GM13977 (cell line): ENCODE measurements at places on chromosomes 12 and 14.

- DNase-seq, result peak; percentile 80
These were observed 285.8 kb downstream of the ADGRD1 start for GRCh38 chr12:131239384-131240094.

DNA sequence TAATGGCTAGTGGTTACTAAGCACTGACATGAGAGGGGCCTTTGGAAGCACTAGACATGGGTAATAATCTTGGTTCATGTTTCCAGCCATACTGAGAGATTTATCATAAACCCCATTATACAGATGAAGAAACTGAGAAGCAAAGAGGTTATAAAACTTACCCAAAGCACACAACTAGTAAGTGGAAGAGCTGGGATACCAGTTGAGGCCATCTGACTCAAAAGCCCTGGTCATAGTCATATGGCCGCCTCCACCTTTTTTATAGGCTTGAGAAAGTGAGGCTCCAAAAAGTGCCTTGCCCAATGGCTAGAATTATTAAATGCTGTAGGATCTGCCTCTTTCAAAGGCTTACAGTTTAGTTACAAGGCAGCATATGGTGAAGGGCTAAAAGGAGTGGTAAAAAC is 944 bp downstream of the TXNRD1 start:
- DNase-seq, result no peak

GRCh38 chr14:92460916-92461579 is 52.5 kb upstream of the RIN3 start:
- DNase-seq, result no peak

DNA sequence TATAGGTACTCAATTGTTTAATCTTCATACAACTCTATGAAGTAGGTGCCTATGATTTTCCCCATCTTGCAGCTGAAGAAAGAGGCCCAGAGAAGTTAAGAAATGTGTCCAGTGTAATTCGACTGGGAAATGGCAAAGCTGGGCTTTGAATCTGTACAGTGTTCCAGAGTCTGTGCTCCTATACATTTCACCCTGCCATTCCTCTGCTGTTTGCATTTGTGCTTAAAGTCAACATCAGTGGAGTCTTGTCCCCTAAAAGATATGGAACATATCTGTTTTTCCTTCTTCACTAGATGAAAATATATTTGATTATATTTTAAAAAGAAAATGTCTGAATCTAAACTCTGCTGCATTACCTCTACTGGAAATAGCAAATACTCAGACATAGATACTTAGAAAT is 88.6 kb downstream of the SEC23A start:
- no peak for DNase-seq

- no peak for DNase-seq
These were observed 31.9 kb downstream of the NT5DC3 start for GRCh38 chr12:103809154-103809553.

DNA sequence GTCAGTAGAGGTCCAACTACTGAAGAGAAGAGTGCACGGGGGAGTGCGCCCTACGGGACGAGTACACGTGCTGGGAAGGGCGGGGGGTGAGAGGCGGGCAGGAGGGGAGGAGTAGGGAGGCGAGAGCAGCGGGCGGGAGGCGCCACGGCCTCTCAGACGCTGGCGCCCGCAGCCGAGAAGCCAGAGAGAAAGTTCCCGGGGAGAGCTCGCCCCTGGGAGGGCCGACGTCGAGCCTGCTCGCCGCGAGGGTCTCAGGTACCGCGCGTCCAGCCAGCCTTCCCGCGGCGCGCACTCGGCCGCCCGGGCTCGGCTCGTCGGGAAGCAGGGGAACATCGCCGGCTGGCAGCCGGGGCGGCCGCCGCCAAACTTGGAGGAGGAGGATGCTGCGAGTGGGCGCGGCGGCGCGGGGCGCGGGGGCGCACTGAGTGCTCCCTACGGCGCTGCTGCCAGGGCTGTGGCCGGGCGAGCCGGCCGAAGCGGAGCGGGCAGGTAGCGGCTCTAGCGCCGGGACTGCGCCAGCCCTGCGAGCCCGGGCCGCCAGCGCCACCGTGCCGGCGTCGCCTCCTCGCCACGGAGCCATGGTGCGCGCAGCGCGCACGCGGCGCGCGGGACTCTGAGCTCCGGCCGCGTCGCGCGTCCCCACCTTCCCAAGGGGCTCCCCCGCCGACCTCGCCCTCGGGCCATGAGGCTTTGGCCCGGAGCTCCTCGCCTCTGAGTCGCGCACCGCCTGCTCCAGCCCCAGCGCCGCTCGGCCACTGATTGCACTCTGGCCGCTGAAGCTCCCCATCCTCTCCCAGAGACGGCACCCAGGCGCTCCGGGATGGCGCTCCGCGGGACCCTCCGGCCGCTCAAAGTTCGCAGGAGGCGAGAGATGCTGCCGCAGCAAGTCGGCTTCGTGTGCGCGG is at the start of gene SLC24A4:
Gene SLC24A4 (plus strand): TSS at position 155 of the 905 bp plus-strand sequence. CDS start 666 bp downstream, at position 821.
- DNase-seq, result peak; percentile 72

DNA sequence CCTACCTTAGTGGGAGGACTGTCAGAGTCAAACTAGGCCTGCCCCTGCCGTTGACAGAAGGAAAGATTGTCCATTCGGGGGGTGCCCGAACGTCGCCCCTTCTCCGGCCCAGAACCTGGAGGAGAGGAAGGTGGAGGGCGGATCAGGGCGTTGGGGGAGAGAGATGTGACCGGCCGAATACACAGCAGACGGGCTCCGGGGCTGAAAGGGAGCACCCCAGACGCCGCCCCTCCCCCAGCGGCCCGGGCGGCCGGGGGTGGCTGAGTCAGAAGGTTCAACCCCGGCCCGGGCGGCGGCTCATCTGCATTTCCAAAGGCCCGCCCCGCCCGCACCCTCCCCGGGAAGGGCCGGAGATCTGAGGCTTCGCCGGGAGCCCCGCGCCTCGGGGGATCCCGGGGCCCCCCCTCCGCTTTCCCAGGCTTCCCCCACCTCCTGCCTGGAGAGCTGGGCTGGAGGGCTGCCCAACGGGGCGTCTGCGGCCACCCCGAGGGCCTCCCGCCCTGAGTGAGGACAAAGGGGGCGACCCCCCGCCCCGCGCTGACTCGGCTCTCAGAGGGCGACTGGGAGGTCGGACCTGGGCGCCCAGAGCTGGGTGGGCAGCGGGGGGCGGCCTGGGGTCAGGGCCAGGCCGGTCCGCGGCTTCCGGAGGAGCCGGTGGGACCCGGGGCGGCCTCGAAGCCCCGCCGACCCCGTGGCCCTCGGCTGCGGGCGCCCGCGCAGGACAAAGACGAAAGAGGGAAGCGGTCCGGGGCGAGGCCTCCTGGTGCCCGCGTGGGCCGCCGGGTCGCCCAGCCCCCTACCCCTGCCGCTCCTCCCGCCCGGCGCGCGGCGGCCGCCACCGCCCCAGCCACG is 3.7 kb upstream of the SETD1B start:
- DNase-seq, result peak; percentile 91

DNA sequence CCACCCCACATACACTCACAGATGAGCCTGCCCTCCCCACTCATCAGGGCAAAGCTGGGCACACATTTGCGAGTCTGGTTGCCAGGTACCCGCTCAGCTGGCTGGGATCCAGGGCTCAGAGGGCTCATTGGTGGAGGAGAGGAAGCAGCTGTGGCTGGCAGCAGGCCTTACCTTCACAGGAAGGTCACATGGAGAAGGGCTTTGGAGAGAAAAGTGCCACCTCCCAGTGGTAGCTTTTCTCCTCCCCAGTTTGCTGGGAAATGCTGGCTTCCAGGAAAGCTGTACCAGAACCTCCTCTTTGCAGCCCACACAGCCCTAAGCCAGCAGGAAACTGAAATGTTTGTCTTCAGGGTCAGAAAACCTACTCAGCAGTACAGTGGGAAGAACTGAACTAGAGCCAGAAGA is 55.6 kb downstream of the LGMN start:
- DNase-seq, result no peak

DNA sequence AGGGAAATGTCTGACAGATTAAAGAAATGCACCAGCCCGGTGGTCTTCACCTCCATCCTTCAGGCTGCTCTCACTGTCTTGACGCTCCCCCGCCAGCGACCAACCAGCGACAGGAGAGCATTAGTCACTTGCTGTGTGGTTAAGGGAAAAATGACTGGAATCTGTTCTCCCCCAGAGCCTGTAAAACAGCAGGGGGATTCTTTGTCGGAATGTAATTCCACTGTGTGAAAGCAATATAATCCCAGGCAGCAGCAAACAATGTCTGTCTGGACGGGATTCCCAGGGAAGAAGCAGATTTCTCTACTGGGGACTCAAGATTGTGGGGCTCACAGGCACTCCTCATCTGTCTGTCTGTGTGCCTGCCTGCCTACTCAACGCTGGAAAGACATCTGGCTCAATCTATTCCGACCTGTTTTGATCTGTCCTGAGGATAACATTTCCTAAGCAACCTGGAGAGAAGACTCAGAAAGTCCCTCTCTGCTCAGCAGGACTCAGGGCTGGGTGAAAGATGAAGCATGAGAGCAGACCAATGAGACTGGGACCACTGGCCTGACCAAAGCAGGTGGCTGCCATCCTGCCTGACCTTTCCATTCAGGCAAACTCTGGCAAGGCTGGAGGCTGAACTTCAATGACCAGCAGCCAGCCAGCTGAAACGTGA is 54.6 kb downstream of the NUAK1 start:
- DNase-seq, result no peak

DNA sequence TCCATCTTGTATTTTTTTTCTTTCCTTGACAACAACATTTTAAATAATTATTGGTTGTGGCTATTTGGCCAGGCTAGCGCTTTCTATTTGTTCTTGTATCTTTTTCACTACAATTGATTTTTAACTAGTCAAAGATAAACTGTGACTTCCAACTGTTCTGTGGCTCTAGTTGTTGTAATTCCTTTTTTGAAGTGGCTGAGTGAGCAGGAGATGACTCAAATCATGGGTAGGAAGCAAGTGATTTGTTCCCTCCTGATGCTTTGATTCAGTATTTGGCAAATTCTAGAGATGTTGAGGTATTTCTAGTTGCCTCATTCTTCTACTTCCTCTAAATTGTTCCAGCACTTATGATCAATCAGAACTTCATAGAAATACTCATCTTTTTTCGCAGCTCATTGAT is 633.5 kb downstream of the RERGL start:
- no peak for DNase-seq

- no peak for DNase-seq
These were observed 19.1 kb downstream of the ANG start for GRCh38 chr14:20707622-20708021.

DNA sequence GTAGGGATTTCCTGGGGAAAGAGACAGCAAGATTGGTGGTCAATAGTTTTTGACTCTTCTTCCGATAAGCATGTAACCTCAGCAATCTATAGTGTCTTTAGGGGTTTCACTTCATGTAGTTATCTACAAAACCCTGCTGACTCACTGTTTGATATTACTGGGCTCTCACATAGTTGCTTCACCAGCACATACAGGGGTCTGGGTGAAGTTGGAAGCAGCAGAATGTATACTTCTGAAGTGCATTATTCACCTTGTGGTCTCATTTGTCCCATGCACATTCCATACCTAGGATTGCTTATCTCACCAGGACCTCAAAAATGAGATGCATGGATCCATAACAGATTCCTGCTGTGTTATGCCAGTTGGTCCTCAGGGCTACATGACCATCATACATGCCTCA is 280.0 kb downstream of the LRIG3 start:
- no peak for DNase-seq

DNA sequence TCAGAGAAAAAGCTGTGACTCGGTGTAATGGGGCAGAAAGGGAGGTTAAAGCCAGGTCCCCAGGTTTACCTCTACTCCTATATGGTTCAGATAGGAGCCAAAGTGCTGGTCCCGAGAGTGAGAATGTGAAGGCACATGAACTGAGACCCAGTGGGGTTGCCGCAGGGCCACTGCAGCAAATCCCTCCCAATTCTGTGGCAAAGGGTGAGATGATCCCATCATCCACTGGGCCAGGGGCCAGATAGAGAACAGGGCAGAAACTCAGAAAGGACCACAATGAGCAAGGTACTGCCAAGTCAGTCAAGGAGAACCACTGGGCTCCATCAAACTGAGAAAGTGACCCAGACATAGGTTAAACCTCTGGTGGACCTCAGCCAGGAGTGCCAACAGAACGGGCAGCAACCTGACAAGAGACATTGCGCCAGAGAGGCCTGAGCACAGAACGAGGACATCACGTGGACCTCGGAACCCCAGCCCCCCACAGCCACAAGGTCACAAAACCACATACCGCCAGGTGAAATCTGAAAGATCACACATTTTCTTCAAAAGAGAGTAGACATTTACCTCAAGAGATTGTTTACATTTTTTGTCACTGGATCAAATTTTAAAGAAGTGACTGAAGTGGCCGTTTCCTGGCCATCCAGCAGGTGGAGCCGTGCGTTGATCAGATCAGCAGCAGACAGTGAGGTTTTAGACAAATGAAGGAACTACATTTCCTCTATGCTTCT is 20.5 kb upstream of the ITPR2 start:
- peak; percentile 74 for DNase-seq

GRCh38 chr12:130994821-130995375 is 41.2 kb downstream of the ADGRD1 start:
- no peak for DNase-seq

DNA sequence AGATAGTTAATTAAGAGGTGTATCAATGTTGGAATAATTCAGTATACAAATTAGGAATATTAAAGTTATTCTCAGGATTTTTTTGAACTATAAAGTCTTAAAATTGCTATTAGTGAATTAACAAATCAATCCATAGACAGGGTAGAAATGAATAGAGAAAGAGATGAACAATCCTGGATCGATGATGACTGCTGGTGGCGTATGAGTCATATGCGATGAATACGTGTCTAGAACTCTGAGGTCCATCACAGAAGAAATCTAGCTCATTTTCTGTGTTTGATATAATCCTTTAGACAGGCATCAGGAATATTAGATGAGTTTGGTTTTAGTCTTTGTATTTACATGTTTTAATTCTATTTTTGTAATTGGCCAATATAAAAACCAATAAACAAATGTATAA is 85.4 kb upstream of the RTL1 start:
- DNase-seq, result no peak

DNA sequence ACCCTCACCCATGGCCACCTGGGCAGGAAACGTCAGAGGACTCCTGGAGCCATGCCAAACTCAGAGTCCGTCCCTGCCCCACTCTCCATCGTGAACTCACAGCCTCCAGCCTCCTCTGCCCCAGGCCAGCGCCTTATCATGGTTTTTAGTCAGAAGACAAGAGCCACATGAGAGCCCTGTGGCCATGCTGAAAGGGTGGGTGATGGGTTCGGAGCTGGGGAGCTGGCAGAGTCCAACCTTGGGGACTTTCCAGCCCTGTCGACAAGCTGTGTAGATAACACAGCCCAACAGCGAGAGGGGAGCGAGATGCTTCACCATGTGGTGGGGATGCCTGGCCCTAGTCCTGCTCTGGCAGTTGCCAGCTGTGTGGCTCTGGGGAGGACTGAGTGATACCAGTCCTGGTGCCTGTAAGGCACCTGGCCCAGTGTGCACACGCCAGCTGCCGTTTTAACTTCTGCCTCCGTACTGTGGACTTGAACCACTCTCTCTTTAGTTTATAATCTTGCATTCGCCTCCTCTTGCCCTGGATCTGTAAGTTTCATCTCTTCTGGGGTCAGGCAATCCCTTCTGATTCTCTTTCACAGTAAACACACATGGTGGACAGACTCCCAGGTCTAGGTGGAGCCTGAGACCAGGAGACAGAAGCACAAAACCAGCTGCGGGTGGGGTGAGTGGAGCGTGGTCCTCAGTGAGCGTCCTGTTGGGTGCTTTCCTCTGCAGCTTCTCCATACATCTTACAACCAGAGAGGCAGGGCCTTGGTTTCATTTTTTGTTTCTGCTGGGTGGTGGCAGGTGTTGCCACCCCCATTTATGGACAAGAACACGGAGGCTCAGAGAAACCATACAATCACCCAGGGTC is 55.3 kb downstream of the RIN3 start:
- DNase-seq, result peak; percentile 55
